ENCODE measurements at places on chromosomes 7 and 10. TPM values are rescaled to one million over a fixed set of nuclear protein-coding genes. Genes with fewer than 3 reads are reported as not detected.
A peak's percentile ranks its signal among the peaks of the same experiment; 100 is the strongest.

PHKG1 gene
- total RNA-seq = 8.9 TPM

AKR1D1 gene
- not detected for total RNA-seq

GRCh38 chr10:43135656-43136055, 2.6 kb upstream of the CSGALNACT2 start:
- DNase-seq = no peak

SFRP4 gene
- total RNA-seq = 5.0 TPM

OSBPL3 gene
- 9.7 TPM for total RNA-seq

USP6NL gene
- total RNA-seq = 23.6 TPM

DNA sequence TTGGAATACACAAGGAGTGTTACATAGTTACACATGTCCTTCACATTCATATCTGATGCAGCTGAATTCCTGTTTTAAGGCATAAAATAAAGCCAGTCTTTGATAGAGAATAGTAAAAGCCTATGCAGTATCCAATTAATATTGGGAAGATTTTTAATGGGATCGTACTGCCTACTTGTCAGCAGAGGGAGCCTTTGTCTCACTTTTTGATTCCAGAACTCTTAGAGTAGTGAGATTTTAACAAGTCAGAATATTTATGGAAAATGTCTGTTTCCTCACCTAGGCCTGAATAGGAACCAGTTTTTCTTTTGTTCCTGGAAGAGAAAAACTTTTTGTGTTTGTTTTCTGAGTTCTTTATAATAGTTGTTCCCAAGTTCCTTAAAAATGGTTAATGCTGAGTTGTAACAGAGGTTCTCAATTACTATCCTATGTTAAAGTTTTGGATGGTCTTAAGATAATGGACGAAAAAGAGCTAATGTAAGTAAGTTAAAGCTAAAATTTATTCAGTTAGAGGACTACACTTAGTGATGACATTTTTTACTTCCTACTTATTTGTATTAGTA, 114.0 kb downstream of the BBS9 start:
- DNase-seq = peak; percentile 82

ATRNL1 gene
- 24.4 TPM for total RNA-seq

- no peak for DNase-seq
Observed at GRCh38 chr10:122347170-122347841, 27.2 kb upstream of the PLEKHA1 start.

DNA sequence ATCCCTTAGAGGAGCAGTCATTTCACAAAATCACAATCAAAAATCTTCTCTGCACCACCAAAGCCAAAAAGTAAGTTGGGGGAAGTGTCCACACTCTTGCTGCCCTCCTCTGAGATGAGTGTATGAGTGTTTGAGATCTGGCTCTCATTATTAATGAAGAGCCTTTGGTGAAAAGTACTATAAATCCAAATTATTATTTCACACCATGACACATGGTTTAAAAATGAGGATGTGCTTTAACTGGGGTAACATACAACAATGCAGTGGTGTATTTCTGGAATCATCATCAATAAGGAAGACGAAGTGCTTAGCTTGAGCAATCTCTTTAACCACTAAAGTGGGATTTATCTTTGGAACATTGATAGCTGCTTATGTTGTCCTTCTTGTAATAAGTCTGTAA, 114.2 kb upstream of the ADAM12 start:
- DNase-seq = peak; percentile 23

SPDYE16 gene
- total RNA-seq = 0.10 TPM

NRCAM gene
- total RNA-seq = 7.9 TPM

DNA sequence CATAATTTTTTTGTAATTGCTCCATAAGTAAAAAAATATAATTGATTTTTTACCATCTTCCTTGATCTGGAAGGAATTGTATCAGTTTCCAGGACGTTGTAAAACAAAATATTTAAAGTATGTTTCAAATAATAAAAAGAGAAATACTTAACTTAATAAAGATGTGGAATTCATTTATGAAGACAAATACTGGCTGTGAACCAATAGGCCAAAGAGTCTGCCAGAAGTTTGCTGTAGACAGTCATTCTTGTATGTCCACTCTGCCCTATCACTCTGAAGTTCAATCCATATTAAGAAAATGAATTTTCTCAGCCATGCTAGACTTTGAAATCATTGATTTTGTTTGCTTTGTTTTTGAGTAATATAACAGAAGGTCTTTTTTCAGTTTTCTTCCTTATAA, 256.4 kb downstream of the TRIL start:
- peak; percentile 69 for DNase-seq

GRCh38 chr7:151366166-151366879, 24.7 kb downstream of the NUB1 start:
- peak; percentile 10 for DNase-seq

GRCh38 chr10:42866115-42866995, 83.8 kb downstream of the BMS1 start:
- DNase-seq = no peak

GRCh38 chr7:44767912-44768627, 19.4 kb downstream of the ZMIZ2 start:
- peak; percentile 87 for DNase-seq

ANXA8L1 gene
- total RNA-seq = 51.0 TPM

DNA sequence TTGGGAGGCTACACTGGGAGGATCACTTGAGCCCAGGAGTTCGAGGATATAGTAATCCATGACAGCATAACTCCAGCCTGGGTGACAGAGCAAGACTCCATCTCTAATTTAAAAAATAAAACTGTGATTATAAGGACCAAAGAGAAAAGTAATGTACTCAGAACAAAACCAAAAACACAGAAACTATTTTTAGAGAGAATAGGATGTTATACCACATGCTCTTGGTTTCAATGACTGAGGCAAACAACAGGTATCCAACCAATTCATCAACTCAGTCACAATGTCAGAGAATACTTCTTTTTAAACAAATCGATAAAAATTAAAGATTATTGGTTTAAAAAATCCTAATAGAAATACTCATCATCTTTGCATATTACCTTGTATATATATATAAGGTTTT, 186.7 kb downstream of the TPK1 start:
- DNase-seq = no peak

DNA sequence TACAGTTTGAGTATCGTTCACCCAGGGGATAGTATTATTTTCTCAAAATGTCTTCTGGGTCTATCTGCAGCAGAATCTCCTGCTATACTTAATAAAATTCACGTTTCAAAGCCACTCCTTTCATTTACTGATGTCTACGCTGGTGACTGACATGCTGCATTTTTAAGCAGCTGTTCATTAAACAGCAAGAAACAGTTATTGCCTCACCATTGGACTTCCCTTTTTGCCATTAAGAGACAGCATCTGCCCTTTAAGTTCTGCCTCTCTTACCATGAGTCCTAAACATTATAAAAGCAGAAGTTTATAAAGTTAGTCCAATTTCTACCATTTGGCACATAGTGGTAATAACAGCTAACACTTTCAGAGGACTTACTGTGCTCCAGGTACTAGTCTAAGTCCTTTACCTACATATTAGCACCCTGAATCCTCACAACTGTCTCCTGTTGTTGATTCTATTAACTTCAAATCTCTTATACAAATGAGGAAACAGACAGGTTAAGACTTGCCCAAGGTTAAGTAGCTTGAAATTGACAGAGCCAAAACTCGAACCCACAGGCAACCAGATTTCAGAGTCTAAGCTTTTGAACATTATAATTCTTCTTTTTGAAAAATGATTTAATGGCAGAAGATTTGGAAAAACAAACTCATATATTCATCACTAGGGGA, 169.5 kb downstream of the SNX13 start:
- DNase-seq = no peak

- DNase-seq = no peak
Observed at GRCh38 chr7:128025819-128026218, 5.4 kb downstream of the LRRC4 start.

GRCh38 chr7:55792048-55792447, 70.5 kb downstream of the SEPTIN14 start:
- no peak for DNase-seq

PAX4 gene
- not detected for total RNA-seq

DNA sequence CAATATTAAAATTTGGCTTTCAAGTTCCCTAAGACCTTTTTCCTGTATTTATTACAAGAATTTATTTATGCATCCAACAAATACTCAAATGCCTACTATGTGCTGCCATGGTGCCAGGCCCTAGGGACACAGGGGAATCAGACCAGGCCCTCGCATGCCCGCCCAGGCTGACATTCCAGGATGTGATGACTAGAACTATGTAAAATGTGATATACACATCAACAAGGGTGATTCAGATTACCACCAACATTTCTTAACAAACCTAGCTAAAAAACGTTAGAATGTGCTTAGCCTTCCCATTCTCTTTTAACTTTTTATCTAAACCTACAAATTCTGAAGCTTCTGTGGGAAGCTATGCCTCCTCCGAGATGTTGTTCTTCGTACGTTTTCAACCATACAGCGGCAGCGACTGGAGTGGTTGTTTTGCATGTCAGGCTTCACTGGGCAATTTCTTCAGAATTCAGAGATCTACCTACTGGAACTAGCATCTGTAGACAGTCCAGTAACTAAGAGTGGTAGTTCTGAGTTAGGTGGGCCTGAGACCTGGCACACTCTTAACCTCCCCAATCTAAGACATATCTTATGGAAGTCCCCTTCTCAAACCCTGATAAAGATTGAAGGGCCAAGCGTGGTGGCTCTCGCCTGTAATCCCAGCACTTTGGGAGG, 22.1 kb downstream of the GNA12 start:
- DNase-seq = no peak

DNA sequence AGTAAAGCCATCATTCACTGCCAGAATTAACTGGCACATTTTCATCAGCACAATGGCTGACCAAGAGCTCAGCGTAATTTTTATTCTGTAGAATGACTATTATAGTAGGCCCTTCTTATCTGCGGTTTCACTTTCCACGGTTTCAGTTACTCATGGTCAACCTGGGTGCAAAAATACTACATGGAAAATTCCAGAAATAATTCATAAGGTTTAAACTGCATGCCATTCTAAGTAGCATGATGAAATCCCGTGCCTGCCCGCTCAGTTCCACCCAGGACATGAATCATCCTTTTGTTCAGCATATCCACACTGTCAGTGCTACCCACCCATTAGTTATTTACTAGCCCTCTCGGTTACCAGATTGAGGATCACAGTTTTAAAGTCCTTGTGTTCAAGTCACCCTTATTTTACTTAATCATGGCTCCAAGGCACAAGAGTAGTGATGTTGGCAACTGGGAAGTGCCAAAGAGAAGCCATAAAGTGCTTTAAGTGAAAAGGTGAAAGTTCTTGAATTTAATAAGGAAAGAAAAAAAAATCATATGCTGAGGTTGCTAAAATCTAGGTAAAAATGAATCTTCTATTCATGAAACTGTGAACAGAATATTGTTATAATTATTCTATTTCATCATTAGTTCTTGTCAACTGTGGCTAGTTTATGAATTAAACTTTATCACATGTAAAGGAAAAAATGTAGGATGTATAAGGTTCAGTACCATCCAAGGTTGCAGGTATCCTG, 204.9 kb downstream of the DOCK4 start:
- DNase-seq = no peak

CYP3A4 gene
- total RNA-seq = 2.6 TPM

DNA sequence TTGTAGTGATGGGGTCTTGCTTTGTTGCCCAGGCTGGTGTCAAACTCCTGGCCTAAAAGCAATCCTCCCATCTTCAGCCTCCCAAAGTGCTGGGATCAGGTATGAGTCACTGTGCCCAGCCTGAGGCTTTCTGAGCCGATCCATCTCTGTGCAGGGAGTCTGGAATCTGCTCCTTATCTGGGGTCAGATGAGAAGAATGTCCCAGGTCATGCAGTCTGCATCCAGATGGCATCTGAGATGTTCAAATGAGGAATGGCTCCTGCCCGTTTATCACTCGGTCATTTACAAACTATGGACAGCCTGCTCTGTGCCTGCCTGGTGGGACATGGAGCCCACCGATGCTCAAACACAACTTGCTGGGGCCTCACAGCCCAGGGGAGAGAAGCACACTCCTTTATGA, 11.1 kb upstream of the SLC18A3 start:
- no peak for DNase-seq

GRCh38 chr7:143511593-143512047, 33.9 kb downstream of the TAS2R41 start:
- no peak for DNase-seq

DNA sequence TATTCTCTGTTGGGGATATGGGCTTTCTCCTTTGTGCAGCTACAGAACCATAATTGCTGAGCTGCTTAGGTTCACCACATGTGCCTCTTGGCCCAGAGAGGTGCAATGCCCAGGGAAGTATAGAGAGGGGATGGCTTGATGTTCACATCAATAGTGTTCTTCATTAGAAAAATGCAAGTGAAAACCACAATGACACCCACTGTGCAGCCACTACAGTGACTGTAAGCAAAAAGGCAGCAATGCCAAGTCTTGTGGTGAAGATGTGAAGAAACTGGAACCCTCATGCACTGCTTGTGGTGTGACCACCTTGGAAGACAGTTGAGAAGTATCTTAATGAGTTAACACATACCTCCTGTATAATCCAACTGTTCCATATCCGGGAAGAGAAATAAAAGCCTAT, 318.9 kb upstream of the ZMIZ1 start:
- DNase-seq = no peak

TFR2 gene
- total RNA-seq = 1.4 TPM

DNA sequence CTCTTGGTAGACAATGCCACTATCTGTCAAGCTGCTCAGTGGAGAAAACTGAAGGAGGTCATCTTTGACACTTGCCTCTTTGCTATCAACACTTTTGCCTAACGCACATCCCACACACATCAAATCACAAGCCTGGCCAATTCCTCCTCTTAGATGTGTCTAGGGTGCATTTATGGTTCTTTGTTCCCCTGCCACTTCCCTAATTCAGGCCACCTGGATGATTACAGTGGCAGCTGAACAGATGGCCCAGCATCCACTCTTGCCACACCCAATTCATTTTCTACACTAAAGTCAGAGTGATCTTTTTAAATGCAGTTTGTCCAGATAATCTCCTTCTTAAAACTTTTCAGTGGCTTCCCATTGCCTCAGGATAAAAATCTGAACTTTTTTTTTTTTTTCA, 58.6 kb downstream of the LAMB4 start:
- no peak for DNase-seq

DNA sequence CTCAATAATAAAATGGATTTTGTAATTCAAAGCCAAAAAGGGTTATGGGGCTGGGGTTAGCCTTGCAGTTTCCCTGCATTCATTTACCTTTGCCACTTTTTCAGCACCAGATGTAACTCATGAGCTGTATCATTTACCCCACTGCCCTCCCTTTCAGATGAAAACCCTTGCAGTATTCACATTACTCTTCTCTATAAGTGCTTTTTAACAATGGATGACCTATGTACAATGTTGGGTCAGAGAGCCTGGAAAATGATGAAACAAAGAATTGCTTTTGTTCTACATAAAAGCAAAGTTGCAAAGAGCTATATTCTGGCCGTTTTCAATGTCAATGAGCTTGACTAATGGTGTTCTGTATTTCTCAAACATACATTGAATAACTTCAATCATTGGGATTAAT, 189.7 kb downstream of the TMEM26 start:
- DNase-seq = no peak

NPFFR1 gene
- total RNA-seq = 0.59 TPM

TECTB gene
- not detected for total RNA-seq

Measured in skin of body (tissue), 3 donors.